Memory B cell (primary cell): ENCODE measurements at places on chromosomes 1 and 21.

GRCh38 chr1:42432714-42433113 lies 23.1 kb downstream of the ZMYND12 start:
- DNase-seq: no peak

DNA sequence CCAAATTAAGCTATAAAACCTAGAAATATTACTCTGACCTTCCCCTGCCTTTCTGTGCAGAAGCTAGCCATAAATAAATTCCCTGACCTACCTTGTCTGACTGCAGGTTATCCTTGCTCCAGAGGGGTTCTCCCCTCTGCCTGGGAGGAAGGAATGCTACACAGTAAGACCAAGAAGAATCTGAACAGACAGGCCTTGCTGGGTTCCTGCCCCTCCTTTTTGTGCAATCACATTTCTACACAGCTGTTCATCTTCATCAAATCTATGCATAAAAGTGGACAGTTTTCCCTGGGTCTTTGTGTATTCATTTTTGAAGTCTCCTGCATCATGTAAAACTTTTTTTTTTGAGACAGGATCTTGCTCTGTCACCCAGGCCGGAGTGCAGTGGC lies 50.6 kb downstream of the DNTTIP2 start:
- DNase-seq: no peak

DNA sequence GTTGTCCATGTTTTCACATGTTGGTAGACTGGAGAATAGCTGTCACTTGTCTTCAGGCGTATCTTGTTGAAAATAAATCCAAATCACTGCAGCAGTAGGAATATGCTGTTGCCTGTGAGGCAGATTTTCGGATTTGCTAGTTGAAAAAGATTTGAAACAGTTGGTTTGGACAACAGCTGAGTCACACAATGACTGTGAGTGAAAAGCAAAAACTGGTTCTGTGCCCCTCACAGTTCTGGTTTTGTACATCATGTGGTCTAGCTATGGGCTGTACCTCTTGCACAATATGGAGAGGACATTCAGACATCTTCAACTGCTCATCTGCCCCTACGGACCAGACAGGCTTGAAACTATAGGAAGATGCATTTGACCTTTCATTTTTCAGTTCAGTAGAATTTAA lies 1.8 kb downstream of the ARF1 start:
- no peak for DNase-seq

DNA sequence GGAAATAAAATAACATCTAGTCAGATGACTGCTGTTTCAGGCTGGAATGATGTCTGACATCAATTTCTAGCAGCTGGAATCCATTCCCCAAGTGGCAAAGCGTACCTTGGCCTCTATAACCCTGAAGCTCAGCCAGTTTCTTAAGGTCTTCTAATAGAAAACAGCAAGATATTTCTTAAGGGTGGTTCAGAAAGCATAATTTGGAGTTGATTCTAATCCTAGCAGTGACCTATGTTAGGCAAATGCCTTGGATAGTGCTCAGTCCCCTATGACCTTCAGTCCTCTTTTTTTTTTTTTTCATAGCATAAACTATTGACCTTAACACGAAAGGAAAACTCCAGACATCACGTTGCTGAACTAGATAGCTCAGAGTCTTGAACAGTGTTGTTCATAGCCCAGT lies 56.5 kb downstream of the LAMC2 start:
- no peak for DNase-seq

GRCh38 chr1:32715901-32716311 lies 13.3 kb upstream of the SYNC start:
- DNase-seq: no peak

DNA sequence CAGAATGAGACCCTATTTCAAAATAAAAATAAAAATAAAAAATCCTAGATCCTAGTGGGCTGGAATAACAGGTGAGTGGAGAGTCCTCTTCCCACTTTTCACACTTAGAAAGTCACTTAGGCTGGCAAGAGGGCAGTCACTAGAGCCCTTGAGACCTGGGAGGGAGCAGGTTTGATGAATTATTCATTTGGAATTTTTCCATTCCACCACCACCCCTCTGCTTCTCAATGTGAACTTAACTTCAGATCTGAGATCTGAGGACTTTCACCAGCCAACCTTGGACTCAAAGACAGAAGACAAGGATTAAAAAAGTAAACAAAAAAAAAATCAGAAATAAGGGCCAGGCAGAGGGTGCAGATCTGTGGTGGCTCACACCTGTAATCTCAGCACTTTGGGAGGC lies 16.5 kb downstream of the AKR7A3 start:
- DNase-seq: no peak

DNA sequence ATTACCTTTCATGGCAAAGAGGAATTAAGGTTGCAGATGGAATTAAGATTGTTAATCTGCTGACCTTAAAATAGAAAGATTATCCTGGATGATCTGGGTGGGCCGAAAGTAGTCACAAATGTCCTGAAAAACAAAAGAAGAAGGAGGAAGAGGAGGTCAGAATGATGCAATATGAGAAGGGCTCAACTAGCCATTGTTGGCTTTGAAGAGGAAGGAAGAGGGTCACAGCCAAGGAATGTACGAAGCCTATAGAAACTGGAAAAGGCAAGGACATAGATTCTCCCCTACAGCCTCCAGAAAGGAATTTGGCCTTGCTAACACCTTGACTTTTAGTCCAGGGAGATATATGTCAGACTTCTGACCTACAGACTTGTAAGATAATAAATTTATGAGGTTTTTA lies 39.4 kb upstream of the FMOD start:
- no peak for DNase-seq

DNA sequence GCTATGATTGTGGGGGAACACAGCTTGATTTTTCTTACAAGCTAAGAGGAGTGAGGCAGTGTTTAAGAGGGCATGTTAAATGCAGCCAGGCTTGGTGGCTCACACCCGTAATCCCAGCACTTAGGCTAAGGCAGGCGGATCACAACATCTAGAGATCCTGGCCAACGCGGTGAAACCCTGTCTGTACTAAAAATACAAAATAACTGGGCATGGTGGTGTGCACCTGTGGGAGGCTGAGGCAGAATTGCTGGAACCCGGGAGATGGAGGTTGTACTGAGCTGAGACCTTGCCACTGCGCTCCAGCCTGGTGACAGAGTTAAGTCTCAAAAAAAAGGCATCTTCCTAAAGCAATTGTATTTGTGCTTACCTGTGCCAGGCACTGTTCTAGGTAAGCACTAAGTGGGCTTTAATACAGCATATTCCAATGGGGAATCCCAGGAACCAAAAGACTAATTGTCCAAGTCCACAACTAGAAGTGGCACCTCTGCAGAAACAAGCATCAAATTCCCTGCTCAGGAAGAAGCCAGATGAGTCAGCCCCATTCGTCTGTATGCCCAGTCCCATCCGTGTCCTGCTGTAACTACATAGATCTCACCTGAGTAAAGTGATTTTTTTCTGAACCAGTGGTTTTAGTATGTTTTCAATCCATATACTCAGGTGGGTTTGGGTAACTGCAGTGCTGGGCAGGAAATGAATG lies 4.6 kb downstream of the RCC1 start:
- DNase-seq: no peak

DNA sequence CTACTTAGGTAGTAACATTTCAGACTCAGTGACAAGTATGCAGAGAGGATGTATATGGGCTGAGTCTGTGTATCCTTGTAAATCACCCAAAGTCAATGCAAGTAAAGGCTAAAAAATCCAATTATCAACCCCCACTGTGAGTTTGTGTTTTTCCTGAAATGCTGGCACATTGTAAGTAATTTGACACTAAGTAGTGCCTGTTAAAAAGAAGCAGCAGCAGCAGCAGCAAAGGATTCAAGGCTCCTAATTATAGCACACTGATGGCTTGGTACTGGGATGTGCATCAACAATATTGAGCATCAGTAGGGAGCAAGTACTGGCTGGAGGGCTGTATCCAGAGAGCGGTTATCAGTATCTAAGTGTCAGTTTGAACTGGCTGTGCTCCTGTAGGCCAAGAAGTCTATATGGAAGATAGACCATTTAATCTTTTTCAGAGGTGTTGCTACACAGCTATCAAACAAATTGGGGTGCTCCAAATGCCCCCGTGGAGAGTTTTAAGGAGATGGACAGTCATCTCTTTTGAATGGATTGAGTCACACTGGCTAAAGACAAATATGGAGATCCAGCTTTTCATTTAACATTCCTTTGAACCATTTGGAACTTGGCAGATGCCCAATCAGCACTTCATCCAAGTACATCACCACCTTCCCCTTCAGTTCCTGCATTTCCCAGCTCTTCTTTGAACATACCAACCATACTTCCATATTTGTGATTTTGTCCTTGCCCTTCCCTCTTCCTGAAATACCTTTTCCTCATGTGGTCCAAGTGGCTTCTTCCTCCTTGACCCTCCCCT lies 241.2 kb upstream of the ST6GALNAC5 start:
- DNase-seq: no peak

GRCh38 chr1:178704833-178705232 lies 20.2 kb upstream of the RALGPS2 start:
- no peak for DNase-seq

GRCh38 chr1:161817176-161817730 lies 51.1 kb downstream of the ATF6 start:
- no peak for DNase-seq

DNA sequence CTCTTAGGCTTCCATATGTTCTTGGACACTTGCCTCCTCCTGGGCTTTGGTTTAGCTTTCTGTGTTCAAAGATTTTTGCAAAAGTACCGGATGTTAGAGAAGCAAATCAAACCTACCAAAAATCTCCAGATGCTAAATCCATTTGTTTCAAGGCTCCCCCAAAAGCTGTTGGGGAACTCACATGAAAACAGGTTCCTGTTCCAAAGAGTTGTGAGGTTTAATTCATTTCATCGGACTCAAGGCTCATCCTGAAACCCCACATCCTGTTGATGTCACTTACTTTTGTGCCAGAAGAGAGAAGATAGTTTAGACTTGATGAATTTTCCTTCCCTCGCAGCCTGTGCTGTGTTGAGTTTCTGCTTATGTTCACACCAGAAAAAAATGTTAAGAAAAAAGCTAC lies 41.7 kb upstream of the RXRG start:
- DNase-seq: no peak

DNA sequence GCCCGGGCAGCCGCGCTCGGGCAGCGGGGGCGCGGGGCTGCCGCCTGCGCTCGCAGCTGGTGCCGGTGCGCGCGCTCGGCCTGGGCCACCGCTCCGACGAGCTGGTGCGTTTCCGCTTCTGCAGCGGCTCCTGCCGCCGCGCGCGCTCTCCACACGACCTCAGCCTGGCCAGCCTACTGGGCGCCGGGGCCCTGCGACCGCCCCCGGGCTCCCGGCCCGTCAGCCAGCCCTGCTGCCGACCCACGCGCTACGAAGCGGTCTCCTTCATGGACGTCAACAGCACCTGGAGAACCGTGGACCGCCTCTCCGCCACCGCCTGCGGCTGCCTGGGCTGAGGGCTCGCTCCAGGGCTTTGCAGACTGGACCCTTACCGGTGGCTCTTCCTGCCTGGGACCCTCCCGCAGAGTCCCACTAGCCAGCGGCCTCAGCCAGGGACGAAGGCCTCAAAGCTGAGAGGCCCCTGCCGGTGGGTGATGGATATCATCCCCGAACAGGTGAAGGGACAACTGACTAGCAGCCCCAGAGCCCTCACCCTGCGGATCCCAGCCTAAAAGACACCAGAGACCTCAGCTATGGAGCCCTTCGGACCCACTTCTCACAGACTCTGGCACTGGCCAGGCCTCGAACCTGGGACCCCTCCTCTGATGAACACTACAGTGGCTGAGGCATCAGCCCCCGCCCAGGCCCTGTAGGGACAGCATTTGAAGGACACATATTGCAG lies 3.0 kb downstream of the ARTN start:
- no peak for DNase-seq

DNA sequence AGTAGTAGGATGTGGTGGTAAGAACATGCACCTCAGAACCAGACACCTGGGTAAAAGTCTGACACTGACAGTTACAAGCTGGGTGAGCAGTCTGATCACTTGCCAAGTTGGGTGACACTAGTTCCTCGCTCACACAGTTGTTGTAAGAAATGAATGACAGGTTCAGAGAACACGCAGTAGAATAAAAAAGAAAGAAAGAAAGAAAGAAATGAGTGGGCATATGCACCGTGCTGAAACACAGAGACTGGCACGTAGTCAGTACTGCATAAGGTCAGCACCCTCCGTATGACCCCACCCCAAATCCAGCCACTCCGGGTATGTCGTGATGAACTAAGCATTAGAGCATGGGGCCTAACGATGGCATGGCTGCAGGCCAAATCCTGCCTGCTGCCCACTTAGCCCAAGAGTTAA lies 90.6 kb downstream of the GLUL start:
- DNase-seq: no peak

DNA sequence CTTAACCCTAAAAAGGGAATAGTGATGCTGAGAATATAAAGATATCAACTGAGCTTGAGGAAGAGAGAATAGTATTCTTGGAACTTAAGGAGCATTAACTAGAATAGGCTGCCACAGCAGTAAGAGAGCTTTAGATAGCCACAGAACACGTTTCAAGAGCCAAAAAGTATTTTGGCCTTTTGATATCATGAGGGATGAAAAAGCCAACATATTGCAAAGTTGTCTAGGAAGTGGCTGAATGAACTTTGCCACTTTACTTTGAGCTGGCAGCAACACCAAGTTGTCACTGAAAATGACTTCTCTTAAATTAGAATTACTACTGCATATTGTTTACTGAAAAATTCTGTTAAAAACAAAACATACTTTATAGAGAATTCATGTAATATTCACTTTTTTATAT lies 1476.2 kb downstream of the MRPL39 start:
- DNase-seq: no peak

DNA sequence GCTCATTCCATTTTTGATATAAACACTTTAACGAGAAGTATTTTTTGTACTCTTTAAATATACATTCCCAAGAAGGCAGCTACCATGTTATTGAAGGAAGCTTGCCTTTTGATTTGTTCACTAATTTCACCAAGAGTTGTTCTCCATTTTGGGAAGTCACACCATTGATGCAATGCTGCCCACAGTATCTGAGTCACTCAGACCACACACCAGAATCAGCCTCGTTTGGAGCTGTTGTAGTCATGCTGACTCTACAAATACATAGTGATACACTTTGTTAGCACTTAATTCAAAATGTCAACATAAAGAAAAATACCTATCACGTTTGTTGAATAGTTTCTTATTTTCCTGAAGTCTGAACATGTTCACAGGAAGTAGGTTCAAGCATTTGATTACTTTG lies 78.7 kb downstream of the PAPPA2 start:
- DNase-seq: no peak

- DNase-seq: no peak
Measured at GRCh38 chr1:64136296-64136695, 67.1 kb upstream of the UBE2U start.

- no peak for DNase-seq
Measured at GRCh38 chr1:234230414-234230862, 142.8 kb upstream of the COA6 start.

- no peak for DNase-seq
Measured at GRCh38 chr1:41679531-41679930, 195.0 kb upstream of the EDN2 start.
